ENCODE measurements at places on chromosomes 16 and 17.

GRCh38 chr16:51450376-51450775, 299.3 kb upstream of the SALL1 start:
- no peak for DNase-seq

DNA sequence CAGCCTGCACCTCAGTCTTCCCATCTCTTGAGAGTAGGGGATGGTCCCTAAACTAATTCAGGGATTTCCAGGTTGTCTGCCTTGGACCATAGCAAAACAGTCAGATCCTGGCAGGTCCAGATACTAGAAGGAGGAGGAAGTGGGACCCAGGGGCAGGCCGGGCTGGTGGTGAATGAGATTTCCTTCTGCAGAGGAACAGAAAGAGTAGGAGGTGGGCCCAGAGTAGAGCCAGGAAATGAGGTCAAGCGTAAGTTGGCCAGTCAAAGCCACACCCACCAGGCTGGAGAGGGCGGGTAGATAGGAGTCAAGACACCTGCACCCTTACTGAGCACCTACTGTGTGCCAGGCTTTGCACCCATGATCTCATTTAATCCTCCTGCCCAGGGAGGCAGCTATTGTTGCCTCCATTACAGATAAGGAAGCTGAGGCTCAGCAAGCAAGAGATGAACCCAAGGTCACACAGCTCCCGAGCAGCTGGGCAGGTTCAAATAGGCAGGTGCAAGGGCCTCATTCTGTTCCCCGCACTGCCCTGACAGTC, 2.6 kb downstream of the CDH5 start:
- no peak for DNase-seq

DNA sequence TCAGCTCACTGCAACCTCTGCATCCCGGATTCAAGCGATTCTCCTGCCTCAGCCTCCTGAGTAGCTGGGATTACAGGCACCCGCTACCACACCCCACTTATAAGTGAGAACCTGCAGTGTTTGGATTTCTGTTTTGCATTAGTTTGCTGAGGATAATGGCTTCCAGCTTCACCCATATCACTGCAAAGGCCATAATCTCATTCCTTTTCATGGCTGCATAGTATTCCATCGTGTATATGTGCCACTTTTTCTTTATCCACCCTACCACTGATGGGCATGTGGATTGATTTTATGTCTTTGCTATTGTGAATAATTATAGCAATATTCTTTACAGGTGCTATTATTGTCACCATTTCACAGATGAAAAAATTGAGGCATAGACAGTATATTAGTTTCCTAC, 301.0 kb upstream of the MAF start:
- no peak for DNase-seq

DNA sequence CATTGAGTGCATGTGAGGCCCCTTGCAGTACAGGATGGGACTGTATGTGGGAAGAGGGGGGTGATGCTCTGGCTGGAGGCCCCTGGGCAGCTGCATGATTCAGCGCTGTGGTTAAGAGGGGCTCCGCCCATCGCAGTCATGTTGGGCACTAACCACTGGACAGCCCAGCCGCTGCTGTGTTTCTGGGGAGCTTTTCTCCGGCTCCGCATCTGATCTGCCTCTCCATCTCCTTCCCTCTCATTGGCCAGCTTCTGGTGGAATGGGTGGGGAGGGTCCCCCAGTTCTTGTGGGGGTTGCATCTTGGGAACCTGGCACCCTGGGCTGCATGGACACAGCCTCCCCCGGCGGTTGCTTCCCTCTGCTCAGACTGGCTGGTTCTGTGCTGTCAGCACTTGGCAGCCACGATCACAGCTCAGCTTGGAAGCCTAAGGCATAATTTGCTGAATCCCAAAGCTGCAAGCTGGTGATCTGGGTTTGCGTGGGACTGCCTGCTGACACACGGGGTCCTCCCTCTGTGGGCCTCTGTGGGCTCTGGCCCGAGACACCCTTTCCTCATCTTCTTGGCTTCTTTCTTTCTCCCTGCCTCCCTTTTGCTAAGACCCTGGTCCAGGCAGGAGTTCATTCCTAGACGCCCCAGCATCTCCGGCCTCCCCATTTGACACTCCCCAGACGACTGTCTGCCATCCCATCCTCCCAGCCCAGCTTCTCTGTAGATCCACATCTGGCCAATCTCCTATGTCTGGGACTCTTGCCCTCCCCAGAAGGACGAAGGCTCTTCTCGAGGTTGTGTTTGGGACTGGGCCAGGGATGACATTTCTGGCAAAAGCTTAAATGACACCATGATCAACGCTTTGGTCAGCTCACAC, 168.3 kb downstream of the SEC14L1 start:
- no peak for DNase-seq

Measured in kidney epithelial cell (primary cell).